ENCODE measurements at places on chromosomes 7 and 10.

DNA sequence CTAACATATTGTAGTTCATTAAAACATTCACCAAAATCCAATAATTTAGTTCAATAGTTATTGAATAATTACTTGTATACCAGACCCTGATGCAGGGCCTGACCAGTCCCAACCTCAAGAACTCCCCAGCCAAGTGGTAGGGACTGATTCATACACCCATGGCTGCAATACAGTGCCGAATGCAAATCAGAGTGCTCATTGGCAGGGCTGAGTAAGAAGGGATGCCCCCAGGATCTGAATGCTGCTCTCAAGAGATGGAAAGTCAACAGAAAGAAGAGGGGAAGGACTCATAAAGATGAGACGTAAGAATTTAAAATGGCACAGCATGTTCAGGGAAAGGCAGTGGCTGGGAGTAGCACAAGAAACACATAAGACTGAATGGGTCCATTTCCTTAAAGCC lies 29.9 kb downstream of the ZNF438 start:
- DNase-seq = no peak

DNA sequence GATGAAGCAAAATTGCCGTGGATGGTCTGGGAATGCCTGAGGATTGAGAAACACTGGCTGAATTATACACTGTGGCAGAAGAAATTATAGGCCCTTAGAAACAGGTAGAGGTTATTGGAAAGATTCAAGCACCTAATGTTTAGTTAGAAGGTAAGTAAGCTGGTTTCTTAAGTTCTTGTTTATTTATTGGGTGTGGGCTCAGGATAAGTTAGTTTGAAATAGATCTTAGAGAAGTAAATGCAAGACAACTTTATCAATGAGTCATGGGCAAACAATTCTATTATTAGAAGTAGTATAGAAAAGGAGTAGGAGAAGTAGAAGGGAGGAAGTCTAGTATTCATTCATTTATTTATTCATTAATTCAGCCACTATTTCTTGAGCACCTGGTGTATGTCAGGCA lies 96.5 kb downstream of the KAT6B start:
- no peak for DNase-seq

- DNase-seq = no peak
Measured at GRCh38 chr7:33192695-33193291, 63.4 kb downstream of the BBS9 start.

GRCh38 chr10:131746785-131747184 lies 154.0 kb upstream of the PPP2R2D start:
- DNase-seq = no peak

DNA sequence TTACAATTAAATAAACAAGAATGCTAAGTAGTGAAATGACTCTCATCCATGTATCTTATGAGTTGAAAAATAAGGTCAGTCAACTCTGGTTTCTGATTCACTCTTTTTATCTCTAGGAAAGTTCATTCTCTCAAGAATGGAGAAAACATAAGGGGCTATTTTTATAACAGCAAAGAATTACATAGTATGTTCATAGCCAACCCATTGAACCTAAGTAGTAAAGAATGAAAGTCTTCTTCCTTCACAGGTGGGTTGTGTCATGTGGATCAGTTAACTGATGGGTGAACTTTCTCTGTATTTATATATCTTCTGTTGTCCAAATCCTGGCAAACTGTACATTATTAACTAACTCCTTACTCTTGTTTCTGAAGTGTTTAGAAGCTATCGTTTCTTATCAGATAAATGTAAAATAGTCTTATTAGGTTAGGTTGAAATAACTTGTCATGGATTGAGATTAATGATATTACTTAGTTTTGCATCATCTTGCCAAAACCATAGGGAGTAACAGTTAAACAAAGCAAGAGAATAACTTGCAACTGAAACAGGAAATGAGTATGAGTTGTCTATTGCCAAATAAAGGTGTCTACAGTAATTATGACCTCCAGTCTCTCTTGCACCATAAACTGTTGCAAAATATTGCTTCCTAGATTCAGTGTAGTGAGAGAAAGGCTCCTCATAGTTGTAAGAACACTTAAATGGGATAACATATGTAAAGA lies 86.8 kb downstream of the ANKRD7 start:
- no peak for DNase-seq

DNA sequence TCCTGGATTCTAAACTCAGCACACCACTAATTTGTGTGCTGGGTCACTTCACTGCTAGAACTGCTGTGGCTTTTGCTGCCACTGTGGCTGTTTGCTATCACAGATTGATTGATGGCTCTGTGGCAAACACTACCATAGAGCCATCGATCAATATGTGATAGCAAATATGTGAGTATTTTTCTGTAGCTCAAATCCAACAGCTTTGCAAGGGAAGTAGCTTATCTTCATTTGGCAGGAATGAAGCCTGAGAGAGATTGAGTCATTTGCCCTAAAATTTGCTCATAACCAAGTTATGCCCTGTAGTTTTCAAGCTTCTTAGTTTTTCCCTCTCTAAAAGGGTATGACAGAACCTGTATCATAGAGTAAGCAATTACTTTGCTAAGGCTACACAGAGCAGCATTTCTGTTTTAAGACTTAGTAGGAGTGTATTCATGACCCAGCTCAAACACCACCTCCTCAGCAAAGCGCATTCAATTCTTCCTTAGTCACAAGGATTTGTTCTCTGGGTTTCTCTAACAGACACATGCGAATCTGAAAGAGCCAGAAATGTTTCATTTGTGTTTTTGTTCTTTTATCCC lies 43.1 kb downstream of the MINPP1 start:
- DNase-seq = no peak

DNA sequence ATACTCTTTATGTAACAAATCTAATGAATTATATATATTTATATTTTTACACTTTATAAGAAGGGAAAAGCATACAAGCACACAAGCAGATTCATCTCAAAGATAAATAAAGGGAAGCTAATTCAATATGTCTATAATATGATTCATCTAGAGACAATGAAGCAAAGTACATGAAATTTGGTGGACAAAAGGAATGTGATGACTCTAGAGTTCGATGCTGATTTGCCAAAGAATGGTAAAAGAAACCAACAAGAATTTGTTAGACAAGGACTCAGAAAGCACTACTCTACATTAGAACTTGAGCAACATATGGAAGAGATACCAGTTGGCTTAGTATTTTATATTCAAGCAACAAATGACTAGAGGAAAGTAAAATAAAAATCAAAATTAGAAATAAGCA lies 536.5 kb upstream of the TEX47 start:
- no peak for DNase-seq
